ENCODE measurements at places on chromosomes 7 and 10.

- DNase-seq = no peak
Observed at GRCh38 chr10:133079836-133080682, 7.7 kb upstream of the ADGRA1 start.

- DNase-seq = no peak
Observed at GRCh38 chr10:34109952-34110702, 705.0 kb downstream of the PARD3 start.

DNA sequence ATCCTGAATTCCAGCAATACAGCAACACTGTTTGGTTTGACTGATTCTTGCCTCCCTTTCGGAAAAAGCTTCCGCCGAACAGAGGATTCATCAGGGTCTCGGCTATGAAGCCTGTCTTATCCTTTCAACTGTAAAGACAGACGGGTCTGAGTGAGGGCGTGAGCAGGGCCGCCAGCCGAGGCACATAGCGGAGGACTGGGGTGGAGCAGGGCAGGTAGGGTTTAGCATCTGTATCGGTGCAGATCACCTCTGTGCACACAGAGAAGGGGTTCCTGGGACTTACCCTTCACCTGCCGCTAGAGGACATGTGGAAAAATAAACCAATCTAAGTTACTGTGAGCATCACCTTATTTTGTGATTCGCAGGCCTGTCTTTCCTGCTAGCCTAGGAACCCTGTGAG lies 656.9 kb upstream of the FOXK1 start:
- DNase-seq = no peak

GRCh38 chr10:69065406-69066361 lies 22.2 kb upstream of the SRGN start:
- DNase-seq = no peak

DNA sequence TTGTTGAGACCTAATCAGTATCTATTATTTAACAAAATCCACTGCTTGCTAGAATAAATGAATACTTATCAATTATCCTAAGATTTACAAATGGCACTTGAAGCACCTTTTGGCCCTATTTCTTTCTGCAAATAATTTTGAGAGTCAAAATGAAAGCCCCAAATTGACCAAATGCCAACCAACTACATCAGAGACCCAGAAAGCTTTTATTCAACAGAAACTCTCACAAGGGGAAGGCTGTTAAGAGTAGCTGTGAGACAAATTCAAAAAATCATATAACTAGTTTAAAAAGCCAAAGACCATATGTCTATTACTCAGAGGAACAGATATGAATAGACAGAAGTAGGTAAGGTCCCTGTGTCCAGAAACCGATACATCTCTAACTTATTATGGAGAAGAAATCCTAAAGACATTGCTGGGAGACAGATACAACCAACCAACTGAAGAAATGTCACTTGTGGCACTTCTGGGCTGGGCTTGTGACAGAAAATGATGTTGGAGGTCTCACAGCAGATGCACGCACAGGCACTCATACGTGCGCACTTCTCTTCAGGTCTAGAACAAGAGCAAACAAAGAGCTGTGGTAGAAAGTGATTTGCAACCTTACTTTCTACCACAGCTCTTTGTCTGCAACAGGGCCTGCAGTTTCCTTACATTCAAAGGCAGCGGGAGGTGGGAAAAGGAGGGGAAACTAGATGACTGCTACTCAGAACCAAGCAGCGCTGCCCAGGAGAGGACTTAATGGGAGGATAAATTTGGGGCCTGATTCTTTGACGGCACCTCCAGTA lies 58.6 kb upstream of the KCNIP2 start:
- DNase-seq = no peak

GRCh38 chr10:112208997-112209396 lies 25.4 kb upstream of the GPAM start:
- no peak for DNase-seq

Data from omental fat pad (tissue), 4 donors.